Astrocyte of the spinal cord (primary cell): ENCODE measurements at places on chromosomes 7 and 10.

- no peak for DNase-seq
Measured at GRCh38 chr7:112195717-112196116, 10.5 kb downstream of the DOCK4 start.

DNA sequence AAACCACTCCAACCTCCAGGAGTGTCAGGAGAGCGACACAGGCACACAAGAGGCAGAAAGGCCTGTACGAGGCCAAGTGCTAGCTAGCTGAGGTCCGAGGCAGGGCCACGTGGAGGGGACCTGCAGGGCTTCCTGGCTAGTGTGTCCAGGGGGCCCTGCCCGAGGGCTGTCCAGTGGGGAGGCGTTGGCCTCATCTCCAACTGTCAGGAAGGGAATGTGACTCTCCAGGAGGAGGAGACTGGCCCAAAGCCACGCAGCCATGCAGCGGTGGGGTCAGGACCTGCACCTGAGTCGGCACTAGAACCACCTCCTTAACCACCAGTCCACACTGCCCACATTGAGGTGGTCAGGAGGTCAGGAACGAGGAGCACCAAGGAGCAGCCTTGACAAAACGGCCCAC, 32.3 kb upstream of the FXYD4 start:
- no peak for DNase-seq

- DNase-seq = no peak
Measured at GRCh38 chr7:47091141-47091540, 490.8 kb downstream of the TNS3 start.

DNA sequence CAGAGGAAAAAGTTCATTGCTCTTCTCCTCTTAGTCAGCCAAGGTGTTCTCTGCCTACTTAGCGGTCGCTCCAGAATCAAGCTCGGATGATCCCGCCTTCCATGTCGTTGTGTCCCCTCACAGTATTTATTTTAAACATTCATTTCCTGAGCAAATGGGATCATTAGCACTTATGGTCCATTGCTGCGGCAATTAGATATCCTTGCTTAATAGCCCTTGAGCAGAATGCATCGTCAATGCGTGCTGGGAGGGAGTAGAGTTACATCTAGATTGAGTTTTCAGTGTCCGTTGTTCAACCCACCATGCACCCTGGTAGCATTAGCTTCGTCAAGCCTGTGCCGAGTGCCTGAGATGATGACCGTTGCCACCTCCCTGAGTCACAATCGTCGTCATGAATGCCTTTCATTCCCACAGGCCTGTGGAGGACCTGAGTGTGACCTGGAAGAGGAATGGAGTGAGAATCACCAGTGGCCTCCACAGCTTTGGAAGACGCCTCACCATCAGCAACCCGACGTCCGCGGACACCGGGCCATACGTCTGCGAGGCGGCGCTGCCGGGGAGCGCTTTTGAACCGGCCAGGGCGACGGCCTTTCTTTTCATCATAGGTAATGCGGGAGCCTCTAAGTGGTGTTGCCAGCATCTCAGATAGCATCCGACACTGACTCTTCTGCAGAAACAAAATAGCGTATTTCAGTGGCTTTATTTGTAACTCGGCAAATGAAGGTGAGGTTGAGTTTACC, 650.4 kb downstream of the SDK1 start:
- DNase-seq = no peak

- DNase-seq = peak; percentile 65
Measured at GRCh38 chr7:39609113-39609934, 14.0 kb upstream of the RALA start.

- DNase-seq = peak; percentile 61
Measured at GRCh38 chr10:132654708-132655661, 117.4 kb downstream of the INPP5A start.

GRCh38 chr10:92690211-92690914, 608 bp downstream of the HHEX start:
- peak; percentile 73 for DNase-seq

DNA sequence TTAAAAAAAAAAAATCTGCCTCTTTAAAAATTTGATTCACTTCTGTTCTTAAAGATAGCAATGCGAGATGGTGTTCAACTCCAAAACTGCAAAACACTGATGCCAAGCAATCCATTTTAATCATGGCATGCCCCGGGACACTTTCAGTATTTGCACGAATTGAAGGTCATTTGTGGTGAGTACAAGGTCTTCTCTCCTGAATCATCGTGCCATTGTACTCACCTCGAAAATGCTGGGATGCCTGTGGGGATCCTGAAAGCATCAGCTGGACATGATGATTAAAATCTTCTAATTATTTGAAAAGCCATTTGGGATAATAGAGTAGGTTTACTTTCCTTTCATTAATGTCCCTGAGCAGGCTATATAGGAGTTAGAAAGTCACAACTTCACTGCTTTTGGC, 125.1 kb upstream of the NRP1 start:
- DNase-seq = peak; percentile 60

DNA sequence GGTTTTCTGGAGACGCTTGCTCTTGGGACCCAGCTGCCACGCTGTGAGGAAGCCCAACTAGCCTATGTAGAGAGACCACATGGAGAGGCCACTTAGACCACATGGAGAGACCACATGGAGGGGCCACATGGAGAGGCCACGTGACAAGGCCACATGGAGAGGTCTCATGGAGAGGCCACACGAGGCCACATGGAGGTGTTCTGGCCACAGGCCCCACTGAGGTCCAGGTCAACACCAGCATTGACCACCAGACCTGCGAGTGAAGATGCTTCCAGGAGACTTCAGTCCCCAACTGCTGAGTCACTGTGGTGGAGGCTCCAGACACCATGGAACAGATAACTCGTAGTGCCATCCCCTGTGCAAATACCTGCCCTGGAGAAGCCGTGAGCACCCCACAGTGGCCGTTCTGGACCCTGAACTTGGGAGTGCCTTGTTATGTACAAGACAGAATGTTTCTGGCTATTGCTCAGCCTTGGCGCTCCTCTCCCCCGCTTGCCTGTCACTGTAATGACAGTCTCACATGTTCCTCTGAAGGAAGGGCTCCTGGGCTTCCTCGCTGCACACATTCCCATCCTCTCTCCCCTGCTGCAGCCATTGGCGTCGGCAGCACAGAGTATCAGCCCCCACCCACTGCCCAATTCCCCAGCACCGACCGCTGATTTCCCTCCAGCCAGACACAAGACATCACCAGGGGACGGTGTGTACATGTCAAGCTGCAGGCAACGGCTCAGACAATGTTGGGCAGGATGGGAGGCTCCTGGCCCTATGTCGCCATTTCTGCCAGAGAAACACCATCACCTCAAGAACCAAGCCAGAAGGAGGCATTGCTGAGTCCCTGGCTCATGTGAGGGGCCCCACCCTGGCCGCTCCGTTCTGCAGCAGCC, 49.0 kb upstream of the TNRC18 start:
- no peak for DNase-seq

- no peak for DNase-seq
Measured at GRCh38 chr7:79308192-79308591, 145.3 kb downstream of the MAGI2 start.

GRCh38 chr10:3133948-3134347, 38.6 kb downstream of the PITRM1 start:
- DNase-seq = no peak

DNA sequence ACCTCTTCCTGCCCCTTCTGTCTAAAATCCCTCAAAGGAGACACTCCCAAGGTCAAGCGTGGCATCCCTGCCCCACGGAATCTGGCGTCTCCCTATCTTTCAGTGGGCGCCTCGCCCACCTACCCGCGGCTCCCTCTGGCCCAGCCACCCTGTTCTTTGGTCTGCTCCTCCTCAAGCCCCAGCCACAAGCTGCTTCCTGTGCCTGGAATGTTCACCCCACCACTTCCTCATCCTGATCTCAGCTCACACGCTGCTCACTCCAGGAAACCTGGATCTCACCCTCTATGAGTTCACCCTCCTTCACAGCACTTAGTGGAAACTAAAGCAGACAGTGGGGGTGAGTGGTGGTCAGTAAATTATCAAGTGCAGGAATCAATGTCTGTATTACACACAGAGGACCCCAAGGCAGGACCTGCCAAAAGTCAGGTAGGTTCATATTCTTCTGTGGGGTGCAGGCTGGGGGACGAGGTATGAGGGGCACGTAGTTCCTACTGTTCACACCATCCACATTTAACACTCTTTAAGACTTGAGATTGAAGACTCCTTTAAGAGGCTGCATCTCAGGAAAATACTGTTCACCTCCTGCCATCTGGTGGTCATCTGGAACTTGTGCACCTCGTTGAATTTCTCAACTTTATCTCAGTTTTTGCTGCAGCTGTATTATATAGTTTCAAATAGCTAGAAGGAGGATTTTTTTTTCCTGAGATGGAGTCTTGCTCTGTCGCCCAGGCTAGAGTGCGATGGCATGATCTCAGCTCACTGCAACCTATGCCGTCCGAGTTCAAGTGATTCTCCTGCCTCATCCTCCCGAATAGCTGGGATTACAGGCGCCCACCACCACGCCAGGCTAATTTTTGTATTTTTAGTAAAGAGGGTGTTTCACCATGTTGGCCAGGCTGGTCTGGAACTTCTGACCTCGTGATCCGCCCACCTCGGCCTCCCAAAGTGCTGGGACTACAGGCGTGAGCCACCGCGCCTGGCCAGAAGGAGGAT, 166.6 kb downstream of the ARHGAP21 start:
- peak; percentile 79 for DNase-seq

GRCh38 chr10:128047351-128047750, 78.9 kb downstream of the MKI67 start:
- no peak for DNase-seq

DNA sequence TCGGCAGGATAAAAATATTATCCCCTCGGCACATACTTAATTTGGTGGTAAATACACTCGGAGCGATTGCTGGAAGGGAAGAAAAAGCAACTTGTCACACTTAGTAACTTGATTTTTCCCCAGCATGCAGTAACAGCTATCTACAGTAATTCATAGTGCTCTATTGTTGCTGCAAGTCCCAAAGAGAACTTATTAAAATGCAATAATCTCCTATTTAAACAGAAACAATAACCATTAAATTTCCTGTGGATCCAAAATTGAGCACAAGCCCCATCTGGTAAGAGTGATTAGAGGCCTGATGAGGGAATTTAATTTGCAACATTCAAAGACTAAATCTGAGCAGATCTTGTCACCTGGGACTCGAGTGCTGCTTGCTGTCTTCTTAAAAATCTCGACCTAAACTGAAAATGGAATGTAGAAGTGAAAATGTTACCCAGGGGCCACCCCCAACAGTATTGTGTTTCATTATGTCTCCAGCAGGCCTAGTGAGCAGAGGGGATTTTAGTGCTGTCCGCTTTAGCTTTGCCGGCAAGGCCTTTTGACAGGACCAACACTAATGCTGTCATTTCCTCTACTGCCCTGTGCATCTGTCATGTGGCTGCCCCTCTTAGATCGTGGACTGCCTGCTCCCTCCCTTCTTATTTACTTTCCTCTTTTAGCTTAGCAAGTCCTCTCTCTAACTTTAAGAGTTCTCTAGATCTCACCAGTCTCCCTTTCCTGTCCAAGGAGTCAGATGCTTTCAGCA, 639.7 kb downstream of the AUTS2 start:
- no peak for DNase-seq

GRCh38 chr10:127399668-127400067, 149.4 kb upstream of the NPS start:
- no peak for DNase-seq

DNA sequence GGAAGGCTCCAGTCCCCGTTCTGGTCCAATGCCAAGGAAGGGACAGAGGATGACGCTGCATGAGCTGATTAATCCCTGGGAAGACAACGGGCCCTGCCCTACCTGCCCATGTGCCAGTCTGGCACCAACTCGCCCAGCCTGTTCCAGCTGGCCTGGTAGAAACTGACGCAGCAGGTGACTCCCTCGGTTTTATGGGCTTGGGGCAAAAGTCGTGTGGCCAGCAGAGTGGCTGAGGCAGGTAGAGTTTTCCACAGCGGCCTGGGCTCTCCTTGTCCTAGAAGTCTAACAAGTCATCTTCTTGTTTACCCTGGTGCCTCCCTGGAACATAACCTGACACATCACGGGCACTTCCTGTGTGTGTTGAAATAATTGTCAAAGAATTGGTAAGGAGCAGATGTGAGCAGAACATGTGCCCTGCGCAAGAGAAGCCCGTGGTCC, 20.4 kb upstream of the LMTK2 start:
- DNase-seq = no peak

DNA sequence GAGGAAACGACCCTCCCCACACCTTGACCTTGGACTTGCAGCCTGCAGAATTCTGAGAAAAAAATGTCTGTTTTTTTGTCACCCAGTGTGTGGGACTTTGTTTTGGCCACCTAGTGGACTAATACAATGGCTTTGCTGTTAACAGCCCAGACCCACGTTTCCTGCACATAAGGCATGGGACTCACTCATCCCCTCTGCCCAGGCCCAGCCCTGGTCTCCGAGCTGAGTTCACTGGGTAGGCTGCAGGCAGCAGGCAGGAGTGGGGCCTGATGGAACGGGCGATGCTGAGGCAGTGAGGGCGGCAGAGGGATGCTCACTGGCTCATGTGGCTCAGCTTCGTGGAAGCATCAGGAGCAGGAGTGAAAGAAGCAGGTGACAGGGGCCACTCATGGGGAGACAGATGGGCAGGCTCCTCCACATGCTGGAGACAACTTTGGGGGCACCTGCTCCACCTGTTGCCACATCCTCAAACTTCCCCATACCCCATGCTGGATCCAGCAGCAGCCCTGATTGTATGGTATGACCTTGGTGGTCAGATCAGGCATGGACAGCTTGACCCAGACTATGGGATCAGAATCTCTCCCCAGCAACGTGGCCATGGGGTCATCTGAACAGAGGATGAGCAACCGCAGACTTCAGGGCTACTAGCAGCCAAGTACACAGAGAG, 65.8 kb upstream of the ANTXRL start:
- no peak for DNase-seq

DNA sequence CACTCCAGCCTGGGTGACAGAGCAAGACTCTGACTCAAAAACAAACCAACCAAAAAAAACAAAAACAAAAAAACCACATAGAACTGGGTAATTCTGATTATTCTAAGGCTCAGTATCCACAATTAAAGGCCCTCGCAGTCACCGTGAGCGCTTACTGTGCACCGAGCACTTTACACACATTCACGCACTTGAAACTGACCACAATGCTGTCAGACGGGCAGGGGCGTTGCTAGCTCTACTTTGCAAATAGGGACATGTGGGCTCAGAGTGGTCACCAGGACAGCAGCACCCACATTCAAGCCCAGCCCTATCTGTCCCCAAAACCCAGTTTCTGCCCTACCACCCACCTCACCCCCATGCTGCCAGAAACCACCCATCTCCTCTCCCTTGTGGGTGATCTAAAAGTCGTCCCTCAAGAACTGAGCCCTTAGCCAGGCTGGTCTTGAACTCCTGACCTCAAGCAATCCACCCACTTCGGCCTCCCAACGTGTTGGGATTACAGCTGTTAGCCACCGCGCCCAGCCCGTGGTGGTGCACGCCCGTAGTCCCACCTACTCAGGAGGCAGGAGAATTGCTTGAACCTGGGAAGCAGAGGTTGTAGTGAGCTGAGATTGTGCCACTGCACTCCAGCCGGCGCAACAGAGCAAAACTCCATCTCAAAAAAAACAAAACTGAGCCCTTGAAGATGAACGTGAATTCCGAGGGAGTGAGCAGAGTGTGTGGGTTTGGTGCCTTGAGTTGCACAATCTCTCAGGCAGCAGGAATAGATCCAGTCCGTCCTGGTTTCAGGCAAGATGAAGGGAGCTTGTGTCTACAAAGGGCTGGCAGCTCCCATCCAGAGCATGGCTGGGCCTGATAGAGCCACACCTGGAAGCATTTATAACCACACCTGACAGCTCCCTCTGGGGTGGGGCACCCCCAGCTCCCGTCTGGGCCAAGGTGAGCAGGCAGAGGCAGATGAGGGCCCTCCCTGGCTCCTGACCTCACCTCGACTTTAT, 5.4 kb upstream of the HSPB1 start:
- DNase-seq = peak; percentile 66

GRCh38 chr10:110207011-110207804, at the start of gene MXI1:
TSS of gene MXI1 (plus strand) at chr10:110207605. CDS start at chr10:110207809, 204 bp downstream.
- peak; percentile 82 for DNase-seq
